Aorta (tissue), 5 donors: ENCODE measurements at places on chromosomes 7 and 10. TPM values are rescaled to one million over a fixed set of nuclear protein-coding genes. Genes with fewer than 3 reads are reported as not detected.

Gene PILRB
- total RNA-seq = 30.7 TPM

Gene ZNF92
- 8.0 TPM for total RNA-seq

Gene PRXL2A
- 43.1 TPM for total RNA-seq

GRCh38 chr7:105210721-105211205, 178.0 kb downstream of the SRPK2 start:
- no peak for DNase-seq

GRCh38 chr7:70636169-70636568, 495.8 kb upstream of the GALNT17 start:
- no peak for DNase-seq

GRCh38 chr10:97280783-97281182, 11.7 kb downstream of the ARHGAP19 start:
- no peak for DNase-seq

DNA sequence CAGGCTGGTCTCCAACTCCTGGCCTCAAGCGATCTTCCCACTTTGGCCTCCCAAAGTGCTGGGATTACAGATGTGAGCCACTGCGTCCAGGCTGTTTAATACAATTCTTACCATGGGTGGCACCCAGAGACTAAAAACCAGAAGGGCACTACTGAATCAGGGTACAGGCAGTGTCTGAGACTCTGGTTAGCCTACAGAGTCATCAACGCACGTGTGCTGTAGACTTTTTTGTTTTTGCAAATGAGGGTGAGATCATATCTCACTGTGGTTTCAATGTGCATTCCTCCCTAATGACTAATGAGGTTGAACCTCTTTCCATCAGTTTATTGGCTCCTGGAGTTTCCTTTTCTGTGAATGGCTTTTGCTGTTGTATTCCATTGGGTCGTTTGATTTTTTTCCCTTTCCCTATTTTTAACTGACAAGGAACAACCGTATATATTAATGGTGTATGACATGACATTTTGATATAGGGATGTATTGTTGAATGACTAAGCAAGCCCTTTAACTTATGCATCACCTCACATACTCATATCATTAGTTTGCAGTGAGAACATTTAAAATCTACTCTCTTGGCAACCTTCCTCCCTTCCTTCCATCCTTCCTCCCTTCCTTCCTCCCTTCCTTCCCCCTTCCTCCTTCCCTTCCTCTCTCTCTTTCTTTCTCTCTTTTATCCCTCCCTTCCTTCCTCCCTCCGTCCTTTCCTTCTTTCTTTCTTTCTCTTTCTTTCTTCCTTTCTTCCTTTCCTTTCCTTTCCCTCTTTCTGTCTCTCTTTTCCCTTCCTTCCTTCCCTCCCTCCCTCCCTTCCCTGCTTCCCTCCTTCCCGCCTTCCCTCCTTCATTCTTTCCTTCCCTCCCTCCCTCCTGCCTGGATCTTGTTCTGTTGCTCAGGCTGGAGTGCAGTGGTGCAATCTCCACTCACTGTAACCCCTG, 9.3 kb upstream of the TMEM270 start:
- DNase-seq = no peak

DNA sequence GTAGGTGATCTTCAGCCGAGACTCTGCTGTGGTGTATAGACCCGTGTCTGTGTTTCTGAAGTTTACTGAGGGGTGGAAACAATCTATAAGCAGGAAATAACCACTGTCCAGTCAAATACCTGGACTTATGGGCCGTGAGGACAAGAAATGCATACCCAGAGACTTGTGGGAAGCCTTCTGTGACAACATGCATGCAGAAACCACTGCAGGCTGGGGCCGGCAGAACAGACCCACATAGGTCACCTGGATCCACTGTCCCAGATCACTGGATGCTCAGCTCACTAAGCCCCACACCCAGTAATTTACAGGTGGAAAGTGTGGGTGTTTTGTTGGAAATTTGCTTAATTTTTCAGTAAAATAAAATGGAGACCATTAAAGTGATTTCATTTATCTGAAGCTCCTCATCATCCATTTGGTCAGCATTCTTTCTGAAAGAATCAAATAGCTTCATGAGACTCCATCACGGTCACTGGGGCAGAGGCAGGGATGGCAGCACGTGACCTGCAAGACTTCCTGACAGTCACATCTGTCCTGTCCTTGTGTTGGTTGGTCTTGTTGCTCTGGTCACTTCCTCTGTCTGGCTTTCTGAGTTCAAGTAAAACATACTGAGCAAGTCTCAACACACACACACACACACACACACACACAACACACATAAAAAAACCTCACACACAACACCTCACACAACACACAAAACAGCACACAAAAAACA, 108.3 kb downstream of the TNS3 start:
- peak; percentile 78 for DNase-seq

GRCh38 chr7:151342102-151342646, 562 bp downstream of the NUB1 start:
- DNase-seq = no peak
